Inflammatory macrophage (primary cell): ENCODE measurements at places on chromosomes 6 and 20.

DNA sequence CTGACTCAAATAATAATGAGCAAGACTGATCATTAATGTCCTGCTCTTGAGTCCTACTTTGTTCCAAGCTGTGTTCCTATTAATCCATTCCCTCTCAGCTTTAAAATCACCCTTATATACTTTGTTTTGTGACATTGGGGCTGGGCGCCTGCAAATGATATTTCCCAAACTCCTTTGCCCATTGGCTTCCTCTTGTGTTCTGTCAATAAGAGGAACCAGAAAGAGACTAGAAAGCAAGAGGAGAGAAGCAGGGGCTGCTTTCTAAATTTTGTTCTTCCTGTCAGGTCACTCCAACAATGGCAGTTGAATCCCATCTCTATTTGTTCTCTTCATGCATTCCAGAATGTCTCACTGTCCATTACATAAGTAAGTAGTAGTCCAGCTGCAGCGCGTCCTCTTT is 21.6 kb upstream of the TRIM27 start:
- no peak for DNase-seq

- DNase-seq, result no peak
Measured at GRCh38 chr6:56151609-56152224, 95.7 kb downstream of the COL21A1 start.

DNA sequence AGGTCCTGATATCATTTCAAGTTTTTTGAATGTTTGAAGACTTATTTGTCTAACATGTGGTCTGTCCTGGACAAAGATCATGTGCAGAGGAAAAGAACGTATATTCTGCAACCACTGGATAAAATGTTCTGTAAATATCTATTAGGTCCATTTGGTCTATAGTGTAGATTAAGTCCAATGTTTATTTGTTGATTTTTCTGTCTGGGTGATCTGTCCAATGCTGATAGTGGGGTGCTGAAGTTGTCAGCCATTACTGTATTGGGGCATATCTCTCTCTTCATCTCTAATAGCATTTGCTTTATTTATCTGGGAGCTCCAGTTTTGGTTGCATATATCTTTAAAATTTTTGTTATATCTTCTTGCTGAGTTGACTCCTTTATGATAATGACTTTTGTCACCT is 258.4 kb upstream of the CITED2 start:
- no peak for DNase-seq

DNA sequence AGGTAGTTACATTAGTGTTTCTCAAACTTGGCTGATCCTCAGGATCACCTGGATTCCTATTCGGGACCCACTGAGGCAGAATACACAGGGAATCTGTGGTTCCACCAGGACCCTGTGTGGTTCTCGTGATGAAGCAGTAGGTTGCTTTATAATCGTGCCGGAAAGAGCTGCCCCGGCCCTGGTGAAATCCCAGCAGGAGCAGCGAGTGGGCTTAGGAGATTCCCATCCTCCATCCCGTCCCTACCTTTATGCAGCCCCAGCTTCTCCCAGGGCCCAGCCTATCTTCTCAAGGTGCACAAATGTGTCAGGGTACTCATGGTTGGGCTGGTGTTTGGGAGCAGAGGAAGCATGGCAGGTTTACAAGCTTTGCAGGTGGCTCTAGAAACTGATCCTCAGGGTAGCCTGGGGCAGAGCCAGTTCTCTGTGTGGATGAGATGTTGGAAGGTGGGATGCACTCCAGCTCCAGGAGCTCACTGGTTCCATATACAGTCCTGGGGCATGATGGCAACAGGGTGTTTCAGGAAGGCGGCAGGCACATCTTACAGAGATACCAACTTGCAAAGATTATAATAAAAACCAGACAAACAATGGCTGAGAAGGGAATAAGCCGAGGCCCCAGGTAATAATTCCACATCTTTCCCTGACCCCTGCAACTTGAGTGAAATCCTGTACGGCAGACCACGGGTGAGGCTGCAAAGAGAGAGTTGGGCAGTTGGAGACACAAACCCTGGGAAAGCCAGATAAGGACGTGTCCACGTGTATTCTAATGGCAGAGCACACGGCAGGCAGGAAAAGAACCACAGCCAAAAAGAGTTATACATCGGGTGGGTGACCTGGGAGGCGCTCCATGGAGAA is 5.9 kb downstream of the SLC22A1 start:
- no peak for DNase-seq

GRCh38 chr20:58695895-58696375 is 3.3 kb downstream of the NPEPL1 start:
- no peak for DNase-seq

- DNase-seq, result no peak
Measured at GRCh38 chr6:140051521-140052512, 677.4 kb upstream of the CITED2 start.

- no peak for DNase-seq
Measured at GRCh38 chr6:165049362-165049761, 260.0 kb downstream of the C6orf118 start.

DNA sequence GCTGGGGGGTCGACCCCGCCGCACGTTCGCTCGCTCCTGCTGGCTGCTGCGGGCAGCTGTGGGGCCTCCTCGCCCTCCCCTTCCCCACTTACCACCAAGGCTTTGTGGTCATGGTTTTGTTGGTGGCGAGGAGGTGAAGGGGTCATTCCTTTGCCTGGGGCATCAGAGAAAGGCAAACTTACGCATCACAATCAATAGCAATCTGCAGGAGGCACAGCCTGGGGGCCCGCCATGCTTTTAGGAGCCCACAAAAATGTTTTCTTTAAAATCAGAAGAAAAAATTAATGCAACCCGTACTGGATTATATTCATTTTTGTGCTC is 137.0 kb downstream of the IMPG1 start:
- DNase-seq, result no peak

- DNase-seq, result peak; percentile 61
Measured at GRCh38 chr6:144064402-144065212, 30.8 kb downstream of the SF3B5 start.

- DNase-seq, result no peak
Measured at GRCh38 chr6:25341923-25342619, 62.9 kb downstream of the CARMIL1 start.

GRCh38 chr6:33455051-33455450 is 675 bp downstream of the ZBTB9 start:
- no peak for DNase-seq

DNA sequence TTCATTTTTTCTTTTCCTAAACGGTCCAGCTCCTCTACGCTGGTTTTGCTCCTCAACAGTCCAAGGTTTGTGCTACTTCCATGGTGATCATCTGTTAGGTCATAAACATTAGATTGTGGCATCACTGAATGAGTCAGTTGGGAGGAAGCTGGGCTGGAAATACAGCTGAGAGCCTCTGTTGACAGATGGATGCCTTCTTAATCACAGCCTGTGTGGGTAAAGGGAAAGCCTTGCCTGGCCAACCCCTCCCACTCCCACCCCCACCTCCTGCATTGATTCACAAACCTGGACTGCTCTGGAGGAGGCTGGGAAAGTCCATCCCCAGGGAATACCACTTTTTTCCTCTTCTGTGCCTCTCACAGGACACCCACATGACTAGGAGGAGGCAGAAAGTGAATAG is 180.6 kb upstream of the CCN2 start:
- DNase-seq, result peak; percentile 47

GRCh38 chr6:13980534-13980933 is 55.8 kb downstream of the RNF182 start:
- no peak for DNase-seq

- DNase-seq, result no peak
Measured at GRCh38 chr20:57944988-57945387, 235.2 kb upstream of the PMEPA1 start.

GRCh38 chr6:147170269-147170668 is 33.9 kb upstream of the STXBP5 start:
- DNase-seq, result no peak

DNA sequence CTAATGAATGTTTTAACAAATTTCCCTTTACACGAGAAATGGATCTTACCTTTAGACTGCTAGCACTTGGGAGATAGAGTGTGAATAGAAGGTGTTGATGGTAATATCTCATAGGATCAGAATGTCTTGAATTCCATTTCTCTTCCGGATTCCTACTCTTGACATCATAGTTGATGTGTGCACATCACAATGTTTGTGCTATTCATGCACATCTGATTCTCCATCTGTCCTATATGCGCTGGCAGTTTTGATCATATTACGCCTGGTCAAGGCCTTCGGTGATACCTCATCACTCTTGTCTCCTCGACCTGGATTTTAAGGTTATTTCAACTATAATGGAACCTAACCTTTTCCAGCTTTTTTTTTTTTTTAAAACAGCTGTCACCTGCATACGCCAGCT is 16.8 kb upstream of the ACAT2 start:
- no peak for DNase-seq

DNA sequence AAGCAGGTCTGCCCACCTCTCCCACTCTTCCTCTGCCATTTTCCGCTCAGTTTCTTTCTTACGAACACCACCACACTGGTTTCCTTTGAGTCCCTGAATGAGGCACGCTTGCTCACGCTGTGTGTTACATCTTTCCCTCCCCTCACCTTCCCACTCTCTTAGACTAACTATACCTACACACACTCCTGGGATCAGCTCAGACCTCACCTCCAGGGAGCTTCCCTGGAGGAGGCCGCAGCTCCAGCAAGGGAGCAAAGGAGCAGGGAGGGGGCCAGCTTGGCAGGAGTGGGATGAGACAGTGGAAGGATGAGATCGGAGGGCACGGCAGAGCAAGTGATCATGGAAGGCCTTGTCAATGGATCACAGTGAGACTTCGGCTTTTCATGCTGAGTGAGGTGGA is 28.3 kb upstream of the B4GALT5 start:
- no peak for DNase-seq

GRCh38 chr6:112149719-112150263 is 62.4 kb downstream of the FAM229B start:
- peak; percentile 31 for DNase-seq

DNA sequence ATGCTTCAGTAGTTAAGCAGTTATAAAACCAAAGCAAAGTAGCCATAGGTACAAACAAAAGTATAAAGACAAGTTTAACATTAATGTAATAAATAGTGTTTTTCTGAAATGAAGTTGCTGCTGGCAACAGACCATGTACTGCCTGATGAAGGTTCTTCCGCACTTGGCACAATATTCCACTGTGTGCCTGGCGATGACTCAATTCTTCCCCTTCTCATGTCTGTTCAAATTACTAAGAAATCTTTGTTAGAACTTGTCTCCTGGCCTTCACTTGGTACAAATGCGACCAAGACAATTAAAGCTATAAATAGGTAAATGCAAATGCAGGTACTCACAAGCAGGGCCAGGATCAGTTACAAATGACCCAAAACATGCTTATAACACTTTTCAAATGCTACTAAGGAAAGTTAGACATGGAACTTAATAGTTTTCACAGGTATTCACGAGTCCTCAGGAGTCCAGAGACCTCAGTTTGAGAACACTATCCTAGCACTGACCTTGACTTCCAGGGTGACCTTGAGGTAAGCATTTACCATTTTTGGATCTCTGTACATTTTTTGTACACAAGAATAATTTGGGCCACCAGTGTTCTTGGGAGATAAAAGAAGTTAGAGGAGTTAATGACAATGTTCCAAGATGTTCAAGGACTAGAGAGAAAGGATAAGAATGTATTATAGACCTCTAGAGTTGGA is 8.1 kb upstream of the DDR1 start:
- DNase-seq, result no peak

GRCh38 chr20:23932256-23932655 is 52.7 kb upstream of the CST5 start:
- DNase-seq, result no peak

DNA sequence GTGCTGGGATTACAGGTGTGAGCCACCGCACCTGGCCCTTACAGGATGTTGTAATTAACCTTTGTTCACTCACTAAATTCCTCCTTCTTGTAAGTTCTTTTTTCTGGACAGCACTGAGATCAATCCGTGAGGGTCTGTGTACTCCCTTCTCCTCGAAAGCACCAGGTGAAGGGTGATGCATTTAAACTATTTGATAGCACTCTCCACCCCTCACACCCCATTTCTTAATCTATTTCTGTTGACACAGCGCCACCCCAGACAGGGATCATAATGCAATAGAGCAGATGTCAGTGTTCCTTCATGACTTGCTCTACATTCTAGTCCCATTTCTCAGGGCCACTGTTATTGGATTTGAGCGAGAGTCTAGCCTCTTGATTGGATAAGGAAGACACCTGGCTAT is 46.3 kb downstream of the PPP1R14C start:
- DNase-seq, result no peak

- DNase-seq, result peak; percentile 47
Measured at GRCh38 chr6:117498159-117498558, 15.7 kb downstream of the DCBLD1 start.

DNA sequence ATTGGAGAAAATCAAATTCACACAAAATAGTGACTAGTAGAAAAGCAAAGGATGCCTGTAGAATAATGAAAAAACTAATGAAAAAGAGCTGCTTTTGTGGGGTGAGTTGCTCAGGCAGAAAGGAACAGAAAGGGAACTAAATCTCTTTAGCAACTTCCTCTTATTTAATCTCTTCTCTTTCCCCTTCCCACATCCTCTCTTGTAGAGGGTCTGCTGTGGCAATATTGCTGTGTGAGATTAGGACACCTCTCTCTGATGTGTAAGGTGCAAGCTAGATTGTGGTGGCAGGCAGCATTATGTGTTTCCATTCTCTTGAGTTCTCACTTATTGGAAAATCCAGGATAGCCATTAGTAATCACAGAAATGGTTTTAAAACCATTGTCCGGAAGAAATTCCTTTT is 49.7 kb downstream of the SYNE1 start:
- DNase-seq, result peak; percentile 69

- peak; percentile 82 for DNase-seq
Measured at GRCh38 chr20:51535075-51535386, 7.5 kb downstream of the NFATC2 start.

DNA sequence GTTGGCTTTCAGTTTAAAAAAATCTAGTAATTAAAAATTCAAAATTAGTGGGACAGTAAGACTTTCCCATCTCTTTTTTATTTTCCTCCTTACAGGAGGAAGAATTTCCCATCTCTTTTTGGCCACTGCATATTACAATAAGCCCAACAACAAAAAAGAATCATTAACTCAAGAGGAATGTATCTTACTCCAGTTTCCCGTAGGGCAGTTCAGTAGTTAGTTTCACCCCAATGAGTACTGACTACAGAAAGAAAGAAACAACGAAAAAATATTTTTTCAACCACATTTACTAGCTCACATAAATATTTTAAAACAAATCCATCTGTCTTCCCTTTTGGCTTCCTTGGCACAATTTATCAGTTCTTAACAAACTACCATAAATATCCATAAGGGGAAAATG is 14.9 kb upstream of the BLOC1S5 start:
- DNase-seq, result no peak

DNA sequence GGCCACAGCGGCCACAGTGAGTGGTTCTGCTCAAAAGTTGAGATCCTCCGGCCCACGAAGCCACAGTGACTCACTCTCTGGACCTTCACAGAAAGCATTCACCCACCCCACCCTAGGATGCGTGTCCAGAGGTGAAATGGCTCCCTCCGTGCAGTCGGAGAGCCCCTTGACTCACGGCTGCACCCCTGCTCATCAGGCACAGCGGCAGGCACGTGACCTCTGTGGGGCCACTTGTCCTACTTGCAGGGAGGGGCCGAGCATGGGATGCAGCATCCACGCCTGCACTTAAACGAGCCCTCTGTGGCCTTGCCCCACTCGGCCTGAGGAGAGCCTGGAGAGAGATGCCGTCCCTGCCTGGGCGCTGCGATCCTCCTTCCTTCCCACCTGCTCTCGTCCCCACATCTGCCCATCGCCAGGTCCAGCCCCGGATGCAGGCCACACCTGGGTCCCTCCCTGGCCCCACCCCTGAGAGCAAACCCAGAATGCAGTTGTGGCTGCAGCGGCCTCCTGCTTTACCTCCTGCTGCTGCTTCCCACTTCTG is 28.7 kb downstream of the NTSR1 start:
- no peak for DNase-seq

- peak; percentile 32 for DNase-seq
Measured at GRCh38 chr20:50213531-50214106, 23.0 kb downstream of the CEBPB start.
